ENCODE measurements at places on chromosomes 4 and X.
A peak's percentile ranks its signal among the peaks of the same experiment; 100 is the strongest.

GRCh38 chrX:119481323-119481801, 13.1 kb downstream of the SLC25A5 start:
- DNase-seq: no peak

DNA sequence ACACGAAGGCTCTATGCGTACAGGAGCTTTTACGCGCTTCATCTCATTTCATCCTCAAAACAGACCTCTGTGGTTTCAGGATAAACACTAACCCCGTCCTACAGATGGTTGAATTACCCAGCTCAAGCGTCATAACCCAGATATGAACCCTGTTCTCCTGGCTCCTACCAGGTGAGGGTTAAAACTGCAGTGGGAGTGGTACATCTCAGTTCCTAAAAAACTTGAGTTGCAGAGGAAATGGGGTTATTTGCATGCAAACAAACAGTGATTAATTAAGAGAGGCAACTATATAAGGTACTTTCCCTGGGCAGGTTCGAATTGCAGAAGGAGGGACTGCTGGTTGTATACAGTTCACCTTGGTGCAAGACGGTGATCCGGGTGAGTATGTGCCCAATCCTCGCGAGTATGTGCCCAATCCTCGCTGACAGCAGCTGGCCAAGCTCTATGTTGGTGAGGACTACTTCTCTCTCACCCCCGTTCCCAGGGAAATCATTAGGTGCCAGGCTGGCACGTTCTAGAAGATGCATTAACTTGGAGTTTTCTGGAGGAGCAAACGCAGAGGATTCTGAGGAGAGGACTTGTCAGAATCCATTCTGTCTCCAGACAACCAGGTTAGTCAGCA, 72.6 kb downstream of the FHDC1 start:
- DNase-seq: no peak

- DNase-seq: no peak
These were observed 26.8 kb upstream of the AP1S2 start for GRCh38 chrX:15881381-15881897.

GRCh38 chrX:74405973-74406489, 15.3 kb upstream of the SLC16A2 start:
- no peak for DNase-seq

DNA sequence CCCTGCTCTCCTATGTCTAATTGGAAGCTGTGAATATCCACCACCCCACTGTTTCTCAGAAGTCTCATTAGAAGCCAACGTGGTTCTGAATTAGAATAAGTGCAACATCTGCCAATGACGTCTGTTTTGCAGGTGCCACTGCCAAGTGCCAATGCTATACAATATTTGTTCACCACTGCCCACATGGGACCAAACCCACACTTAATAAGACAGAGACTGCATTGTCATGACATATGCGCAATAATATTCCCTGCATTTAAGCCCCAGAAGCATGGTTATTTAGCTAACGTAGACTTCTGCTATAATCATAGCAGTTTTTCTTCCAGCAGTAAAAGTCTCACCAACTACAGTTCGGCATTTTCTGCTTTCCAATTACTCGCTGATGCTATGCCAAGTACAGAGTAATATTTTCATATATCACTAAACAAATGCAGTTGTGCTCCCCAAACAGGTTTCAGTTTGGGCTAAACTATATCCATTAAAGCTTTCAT, 262.5 kb upstream of the PCDH18 start:
- DNase-seq: no peak

GRCh38 chr4:3715855-3716630, 50.1 kb upstream of the ADRA2C start:
- no peak for DNase-seq

GRCh38 chrX:153527208-153527607, 9.8 kb downstream of the ATP2B3 start:
- no peak for DNase-seq

- no peak for DNase-seq
These were observed 31.6 kb downstream of the TKTL1 start for GRCh38 chrX:154327038-154327820.

GRCh38 chr4:156961196-156962057, 10.2 kb downstream of the PDGFC start:
- DNase-seq: peak; percentile 62

DNA sequence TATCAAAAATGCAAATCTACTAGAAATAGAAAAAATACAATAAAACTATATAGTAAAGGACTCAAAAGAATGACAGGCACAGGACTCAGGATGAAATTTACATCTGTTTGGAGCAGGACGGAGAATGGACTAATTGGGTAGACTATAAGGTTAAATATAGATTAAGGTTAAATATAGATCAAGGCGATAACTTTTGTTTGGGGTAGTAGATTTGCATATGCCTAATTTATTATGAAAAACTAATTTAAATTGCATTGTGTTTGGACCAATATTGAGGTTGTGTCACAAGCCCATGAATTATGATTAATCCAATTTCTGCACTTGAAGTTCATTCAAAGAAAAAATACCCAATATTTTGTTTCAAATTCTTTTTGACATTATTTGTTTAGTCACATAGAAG, 31.0 kb downstream of the MTHFD2L start:
- no peak for DNase-seq

- DNase-seq: peak; percentile 62
These were observed 167.5 kb downstream of the CDS1 start for GRCh38 chr4:84750260-84750959.

DNA sequence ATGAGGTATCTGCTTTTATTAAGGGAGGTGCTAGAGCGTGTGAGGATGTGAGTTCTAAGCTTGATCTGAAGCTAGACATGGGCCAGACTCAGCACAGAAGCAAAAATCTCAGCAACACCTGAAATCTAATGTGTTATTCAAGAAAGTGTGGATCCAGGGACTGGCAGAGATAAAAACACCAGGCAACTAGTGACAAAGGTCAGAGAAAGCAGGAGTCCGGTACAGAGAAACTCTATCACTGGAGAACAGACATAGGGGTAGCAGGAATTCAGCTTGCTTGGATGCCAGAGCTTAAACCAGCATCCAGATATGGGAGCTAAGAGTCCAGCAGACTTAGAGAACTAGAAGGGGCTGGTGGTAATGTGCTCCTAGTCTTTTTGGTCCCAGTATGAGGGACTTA, 34.0 kb downstream of the VCX start:
- no peak for DNase-seq

GRCh38 chrX:150616179-150616862, 47.9 kb downstream of the MTM1 start:
- no peak for DNase-seq
